Activated T-cell treated with anti-CD3 and anti-CD28 coated beads for 4 hours (primary cell): ENCODE measurements at places on chromosomes 7 and 10.

- no peak for DNase-seq
Measured at GRCh38 chr10:118980135-118980865, 49.2 kb upstream of the NANOS1 start.

DNA sequence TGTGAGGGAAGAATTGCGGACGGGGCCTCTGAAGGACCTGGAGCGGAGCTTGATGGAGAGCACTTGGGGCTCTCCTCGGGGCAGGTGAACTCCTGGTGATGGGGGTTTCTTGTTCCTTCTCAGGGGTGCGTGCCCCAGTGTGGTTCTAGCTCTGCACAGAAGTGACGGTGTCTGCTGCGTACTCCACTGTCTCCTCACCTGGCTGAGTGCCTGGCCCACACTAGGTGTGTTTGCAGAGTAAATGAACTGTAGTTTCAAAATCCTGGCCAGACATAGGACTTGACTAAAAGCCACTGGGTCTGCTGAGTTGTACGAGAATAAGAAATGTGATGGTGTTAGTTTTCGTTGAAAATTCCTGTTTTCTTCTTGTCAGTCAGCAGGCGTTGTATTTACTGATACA, 35.6 kb downstream of the DYNC2I1 start:
- DNase-seq: no peak

GRCh38 chr7:144027070-144027469, 21.7 kb upstream of the OR2A5 start:
- no peak for DNase-seq

- DNase-seq: no peak
Measured at GRCh38 chr7:15555381-15555859, 6.4 kb downstream of the AGMO start.
